ENCODE measurements at places on chromosomes 5 and 9.

- no peak for DNase-seq
Measured at GRCh38 chr9:123049589-123050222, 16.2 kb downstream of the GPR21 start.

DNA sequence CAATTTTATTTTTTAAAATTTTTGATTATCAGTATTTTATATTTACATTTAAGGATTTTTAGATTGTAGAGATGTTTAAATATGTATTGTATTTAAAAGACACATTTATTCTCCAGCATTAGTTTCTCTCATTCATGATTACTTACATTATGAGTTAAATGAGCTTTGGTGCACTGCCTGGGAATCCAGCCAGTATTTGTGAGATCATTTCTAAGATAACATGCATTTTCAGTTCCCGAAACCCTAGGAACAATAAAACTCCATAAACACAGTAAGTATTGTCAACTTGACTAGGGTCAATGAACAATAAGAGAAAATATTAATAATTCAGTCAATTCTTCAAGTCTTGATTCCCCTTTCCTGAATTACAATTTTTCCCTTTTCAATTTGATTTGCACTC is 403.3 kb downstream of the PLK2 start:
- DNase-seq = no peak

DNA sequence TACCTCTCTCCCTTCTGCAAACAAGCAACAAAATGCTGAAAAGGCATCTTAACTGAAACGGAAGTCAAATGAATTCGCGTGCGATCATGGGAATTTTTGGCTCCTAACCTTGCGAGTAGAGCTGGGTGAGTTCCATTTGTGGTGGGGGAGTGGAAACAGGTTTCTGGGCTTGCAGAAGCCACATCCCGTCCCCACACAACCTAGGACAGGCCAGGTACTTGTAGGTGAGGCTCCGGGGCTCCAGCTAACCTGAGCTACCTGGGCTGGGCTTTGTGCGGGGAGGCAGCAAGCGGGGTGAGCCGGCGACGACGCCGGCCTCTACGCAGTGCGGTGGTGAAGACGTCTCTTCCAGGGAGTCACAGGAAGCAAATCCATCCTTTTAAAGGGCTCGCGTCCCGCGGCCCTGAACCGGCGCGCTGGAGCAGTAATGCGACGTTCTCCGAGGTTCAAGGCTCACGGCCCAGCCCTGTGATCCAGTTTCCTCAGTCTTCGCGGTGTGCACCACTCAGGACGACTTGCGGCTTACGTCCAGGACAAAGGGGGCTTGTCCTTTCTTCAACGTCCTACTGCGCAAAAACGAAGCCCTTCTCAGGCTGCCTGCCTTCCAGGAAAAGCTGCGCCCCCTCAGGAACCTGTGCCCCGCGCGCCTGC is 567 bp upstream of the SPIN1 start:
- no peak for DNase-seq

GRCh38 chr5:142605611-142606010 is 80.3 kb downstream of the FGF1 start:
- DNase-seq = no peak

DNA sequence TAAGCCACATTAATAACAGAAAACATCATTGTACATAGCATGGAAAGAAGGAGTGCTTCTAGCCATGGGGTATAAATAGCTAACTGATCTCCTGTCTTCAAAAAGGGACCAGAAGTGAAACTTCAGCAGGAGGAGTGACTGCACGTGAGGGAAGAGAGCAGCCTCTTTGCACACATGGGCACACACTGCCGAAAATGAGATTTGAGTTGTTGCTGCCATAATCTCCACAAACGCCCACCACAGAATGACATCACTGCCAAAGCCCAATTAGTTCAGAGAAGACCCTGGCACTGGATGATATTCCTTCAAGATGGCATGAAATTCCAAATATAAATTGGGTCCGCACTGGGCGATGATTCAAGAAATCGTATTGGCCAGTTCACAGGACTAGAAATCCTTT is 238.9 kb upstream of the NR4A3 start:
- DNase-seq = no peak

DNA sequence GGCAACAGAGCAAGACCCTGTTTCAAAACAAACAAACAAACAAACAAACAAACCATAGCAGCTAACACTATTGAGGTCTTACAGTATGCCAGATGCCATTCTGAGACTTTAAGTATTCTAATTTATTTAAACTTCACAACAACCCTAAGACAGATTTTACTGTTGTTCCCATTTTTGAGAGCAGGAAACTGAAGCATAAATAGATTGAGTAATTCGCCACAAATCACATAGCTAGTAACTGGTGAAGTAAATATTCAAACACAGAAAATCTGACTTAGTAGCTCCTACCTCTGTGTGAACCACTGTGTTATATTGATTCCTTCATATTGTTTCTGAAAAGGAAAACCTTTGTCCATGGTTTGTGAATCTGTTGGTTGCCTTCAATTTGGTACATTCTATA is 98.4 kb downstream of the UNC13B start:
- no peak for DNase-seq

DNA sequence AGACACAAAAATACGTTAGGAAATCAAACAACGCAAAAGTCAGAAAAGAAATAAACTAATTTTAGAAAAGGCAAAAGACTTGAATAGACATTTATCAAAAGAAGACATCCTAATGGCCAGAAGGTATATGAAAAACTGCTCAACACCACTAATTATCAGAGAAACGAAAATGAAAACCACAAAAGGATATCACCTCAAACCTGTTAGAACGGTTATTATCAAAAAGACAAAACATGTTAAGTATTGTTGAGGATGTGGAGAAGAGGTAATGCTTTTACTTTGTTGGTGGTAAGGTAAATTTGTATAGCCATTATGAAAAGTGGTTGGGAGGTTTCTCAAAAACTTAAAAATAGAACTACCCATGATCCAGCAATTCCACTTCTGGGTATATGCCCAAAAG is 230.0 kb upstream of the RGMB start:
- no peak for DNase-seq

DNA sequence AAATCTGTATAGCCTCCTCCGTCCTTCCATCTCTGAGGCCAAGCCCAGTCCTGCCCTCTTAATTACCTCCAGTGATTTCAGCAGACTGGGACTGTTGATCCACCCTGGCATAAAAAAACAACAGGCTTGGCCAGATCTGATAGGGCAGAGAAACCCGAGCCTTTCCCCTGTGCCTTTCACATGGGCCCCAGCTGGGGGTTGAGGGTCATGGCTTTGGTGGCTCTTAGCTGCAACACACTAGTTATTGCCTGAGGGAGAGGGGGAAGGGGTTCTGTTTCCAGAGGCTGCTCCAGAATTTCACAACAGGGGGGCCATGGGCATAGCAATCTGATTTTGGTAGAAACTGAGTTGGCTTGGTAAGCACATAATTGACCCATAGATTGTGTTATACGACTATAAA is 21.2 kb upstream of the PANK3 start:
- DNase-seq = no peak

DNA sequence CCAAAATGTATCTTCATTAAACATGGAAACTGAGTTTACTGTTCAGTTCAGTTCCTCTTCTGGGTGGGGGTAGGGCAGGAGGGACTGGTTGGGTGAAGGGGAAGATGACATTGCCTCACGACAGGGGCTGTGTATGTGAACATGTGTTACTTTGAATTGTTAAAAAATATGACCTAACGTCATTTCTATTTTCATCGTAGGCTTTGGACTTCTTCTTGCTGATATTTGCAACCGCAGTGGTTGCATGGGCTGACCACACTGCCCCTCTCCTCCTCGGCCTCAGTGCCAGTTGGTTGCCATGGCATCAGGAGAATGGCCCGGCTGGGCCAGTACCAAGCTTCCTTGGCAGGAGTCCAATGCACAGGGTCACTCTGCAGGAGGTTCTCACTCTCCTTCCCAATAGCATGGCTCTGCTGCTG is 41.5 kb downstream of the HACD4 start:
- no peak for DNase-seq

DNA sequence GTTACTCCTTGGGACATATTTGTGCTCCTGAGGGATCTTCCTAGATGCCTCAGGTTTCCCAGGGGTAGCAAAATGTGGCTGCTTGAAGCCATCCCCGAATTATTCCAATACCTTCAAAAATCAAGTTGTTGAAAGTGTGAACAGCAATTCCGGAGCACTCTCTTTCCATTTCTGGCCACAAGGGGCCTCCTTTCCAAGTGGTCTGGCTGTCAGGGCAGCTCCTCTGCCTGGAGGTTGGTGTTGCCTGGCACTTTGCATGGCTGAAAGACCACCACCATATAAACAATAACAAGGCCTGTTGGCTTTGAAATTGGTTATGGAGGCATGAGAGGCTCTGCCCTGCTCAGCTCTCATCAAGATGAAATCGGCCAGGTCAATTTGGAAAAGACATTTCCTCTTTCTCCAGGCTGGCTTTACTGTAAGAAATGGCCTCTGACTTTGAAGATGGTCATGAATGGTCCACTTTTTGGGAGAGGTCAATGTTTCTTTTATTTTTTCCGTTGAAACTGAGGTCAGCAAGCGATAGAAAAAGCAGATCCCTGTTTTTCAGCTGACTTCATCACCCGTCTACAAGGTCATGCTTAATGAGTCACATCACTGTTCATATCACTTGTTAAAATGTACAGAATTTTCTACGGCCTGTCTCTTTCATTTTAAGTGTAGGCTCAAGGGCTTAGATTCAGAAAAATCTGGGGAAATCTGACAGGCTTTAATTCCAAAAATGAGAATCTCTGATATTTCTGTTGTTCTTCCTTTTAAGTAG is 481.1 kb upstream of the ZNF608 start:
- no peak for DNase-seq

DNA sequence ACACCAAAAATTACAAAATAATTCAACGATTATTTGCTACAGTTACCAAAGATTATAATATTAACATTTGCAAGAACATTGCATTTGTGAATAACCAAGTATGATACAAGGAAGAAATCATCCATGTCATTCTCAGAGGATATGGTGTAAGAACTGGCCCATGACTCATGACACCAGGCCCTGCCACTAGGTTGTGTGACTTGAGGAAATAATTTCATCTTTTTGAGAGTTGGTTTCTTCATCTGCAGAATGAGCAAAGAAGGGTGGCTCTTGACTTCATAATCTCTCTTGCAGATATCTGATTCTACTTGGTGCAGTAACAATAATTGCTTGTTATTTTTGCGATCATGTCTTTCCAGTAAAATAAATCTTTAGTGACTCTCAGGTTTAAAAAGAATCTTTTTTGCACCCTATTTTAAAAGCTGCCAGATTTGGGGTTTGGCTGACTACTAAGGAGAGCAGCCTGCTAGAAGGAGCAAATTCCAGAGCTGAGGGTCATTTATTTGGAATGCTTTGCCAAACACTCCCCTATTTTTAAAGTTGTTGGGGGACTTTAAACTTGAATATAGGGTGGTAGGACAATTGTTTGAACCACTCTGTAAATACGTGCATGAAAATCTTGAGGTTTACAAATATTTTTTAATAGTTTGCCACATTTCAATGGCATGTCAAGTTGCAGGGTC is 23.5 kb downstream of the ITGA1 start:
- peak; percentile 44 for DNase-seq

DNA sequence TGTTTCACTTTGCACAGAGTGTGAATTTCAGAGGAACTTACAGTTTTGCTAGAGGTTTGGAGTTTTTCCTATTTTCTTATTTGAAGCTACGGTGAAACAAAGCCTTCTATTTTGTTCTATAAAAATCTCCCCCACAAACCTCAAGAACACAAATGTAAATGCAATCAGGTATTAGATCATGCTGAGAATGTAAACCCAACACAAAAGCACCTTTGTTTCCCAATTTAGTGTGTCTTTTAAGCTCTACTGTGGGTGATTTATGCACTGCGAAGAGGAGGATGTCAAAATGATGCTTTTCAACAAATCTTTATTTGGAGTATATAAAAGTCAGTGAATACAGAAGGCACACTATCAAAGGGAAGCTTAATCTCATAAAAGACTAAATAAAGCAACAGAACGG is 4.3 kb upstream of the DRD1 start:
- no peak for DNase-seq

DNA sequence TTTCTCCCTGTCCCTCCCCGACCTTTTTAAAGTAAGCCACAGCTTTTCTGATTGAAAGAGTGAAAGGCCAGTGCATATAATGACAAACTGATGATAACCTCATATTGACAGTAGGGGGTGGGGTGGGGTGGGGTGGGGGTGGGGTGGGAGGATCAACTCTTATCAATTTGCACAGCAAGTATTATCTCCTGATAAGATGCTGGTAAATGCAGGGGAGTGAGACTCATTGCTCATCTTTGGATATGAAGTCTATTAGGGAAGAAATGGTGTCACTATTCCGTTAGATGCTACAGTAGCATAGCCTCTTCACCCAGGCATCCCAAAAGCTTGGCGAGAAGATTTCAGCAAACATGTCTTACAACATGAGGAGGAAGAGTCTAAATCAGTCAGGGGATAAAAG is 38.9 kb upstream of the HMGCS1 start:
- no peak for DNase-seq

DNA sequence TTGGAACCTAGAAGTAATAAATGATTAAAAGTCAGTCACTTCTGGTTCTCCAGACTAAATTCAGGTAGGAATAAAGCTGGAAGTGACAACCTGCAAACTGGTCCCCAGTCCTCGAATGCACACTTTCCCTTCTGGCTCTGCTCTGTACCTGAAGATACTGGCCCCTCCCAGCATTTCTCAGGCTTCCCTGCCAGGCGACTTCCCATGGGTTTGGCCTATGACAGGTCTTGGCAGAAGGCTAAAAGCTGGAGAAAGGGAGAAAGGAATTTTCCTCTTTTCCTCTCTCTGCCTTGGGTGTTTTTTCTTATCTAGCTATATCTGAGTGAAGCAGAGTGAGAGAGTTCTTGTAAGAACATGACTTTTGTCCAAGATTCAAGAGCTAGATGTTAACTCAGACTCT is 1005.7 kb downstream of the DTWD2 start:
- no peak for DNase-seq

DNA sequence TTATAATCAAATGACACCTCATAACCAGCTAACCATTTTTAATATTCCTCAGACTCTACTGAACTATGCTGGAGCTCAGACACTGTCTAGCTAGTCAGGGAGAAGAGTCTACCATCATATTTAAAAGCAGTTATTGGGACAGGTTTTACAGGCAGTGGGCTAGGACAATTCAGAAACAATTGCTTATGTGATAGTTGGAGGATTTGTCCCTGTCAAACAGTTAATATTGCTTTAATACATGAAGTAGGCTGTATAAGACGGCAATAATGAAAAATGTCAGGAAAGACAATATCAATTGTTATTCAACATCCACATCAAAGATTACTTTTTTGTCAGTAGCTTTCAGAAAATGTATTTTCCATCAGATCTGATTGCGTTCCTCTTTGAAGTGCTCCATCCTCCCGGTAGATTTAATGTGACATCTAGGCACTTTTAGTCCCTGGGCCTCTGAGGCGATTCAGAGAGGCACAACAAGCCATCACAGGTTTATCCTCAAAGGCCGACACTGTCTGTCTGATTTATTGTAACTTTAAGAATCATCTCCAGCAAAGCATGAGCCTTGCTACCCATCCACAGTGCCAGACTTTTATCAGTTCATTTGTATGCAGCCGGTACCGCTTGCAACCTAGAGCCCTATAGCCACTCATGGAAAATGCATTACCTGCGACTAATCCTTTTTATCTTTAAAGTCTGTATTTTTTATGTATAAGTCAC is 152.2 kb downstream of the PSAT1 start:
- no peak for DNase-seq

- no peak for DNase-seq
Measured at GRCh38 chr9:27659001-27659400, 85.7 kb upstream of the C9orf72 start.

GRCh38 chr9:135879237-135879601 is 28.1 kb downstream of the CAMSAP1 start:
- DNase-seq = no peak

Measured in NK-92 treated with Interleukin-12 subunit alpha and Interleukin-12 subunit beta, amount 100 ng/mL, for 24 hours (cell line).